ENCODE measurements at places on chromosomes 5 and 9. TPM values are rescaled to one million over a fixed set of nuclear protein-coding genes. Genes with fewer than 3 reads are reported as not detected.

DNA sequence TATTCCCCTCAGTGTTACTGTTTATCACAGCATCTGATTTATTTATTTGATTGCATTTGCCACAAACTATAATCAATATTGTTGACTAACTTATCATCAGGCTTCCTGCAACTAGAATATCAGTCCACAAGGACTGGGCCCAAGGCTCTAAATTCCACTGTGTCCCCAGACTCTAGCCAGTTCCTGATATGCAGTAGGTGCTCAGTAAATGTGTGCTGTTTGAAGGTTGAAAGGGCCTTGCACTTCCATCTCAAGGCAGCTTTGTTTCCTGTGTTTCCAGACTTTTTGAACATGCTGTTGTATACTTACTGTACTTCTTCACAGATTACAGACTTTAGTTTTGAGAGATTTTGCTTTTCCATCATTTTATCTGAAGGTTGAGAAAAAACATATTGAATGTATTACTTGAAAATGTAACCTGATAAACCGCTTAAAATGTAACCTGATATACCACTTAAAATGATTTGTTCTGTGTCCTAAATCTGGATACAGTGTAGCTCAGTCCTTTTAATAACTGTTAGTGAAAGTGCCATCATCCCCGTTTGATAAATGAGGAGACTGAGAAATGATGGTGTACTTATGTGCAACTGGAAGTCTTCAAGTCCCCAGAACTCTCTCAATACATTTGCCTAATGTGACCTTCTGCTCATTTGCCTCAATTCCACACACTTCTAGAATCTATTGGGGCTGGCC is 18.7 kb downstream of the KIAA1191 start:
- DNase-seq = no peak

Gene FOXI1
- total RNA-seq = not detected

Gene OTP
- total RNA-seq = not detected

DNA sequence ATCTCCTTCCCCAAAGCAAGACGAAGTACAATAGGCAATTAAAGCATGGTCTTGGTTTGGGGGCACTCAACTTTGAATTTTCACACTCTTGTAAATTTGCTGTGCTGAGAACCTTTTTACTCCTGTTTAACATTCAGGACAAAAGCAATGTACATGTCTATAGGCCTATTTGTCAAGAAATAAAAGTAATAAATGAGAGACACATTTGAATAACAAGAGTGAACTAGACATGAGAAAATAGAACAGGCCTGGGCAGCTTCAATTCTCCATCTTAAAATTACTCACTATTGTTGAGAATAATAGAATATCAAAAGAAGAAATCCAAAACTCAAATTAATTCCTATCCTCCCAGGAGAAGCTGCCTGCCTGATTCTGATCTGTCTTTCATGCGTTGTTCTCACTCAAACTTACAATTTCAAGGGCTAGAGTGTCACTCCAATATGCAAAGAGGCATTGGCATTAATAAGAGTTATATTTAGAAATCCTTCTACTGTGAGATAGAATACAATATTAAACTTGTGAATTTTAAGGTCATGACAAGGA is 192.9 kb upstream of the CCNG1 start:
- no peak for DNase-seq

DNA sequence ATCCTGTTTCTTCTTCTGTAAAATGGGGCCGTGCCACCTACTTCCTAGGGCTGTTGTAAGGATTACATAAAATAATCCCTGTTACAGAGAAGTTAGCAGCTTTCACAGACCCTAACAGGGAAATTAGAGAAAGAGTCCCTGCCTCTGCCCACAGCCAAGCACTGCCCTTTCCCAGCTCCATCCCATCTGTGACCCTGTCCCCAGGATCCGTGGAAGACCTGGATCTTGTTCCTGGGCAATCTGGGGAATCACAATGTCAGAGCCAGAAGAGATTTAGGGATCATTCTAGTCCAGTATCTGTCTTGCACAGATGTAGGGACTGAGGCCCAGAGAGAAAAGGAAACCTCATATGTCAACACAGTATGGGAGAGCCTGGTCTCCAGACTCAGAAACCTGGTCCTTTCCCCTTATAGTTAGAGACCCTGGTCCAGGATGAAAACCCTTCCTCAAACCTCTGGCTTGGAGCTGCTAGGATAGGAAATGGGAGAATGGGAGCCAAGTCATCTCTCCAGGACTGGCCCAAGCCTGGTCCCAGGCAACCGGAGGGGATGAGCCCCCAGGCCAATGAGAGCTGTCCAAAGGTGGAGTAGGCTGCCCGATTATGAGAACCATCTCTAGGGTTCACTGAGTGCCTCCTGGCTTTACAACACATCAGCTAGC is 12.5 kb downstream of the LHX6 start:
- no peak for DNase-seq
